ENCODE measurements at places on chromosomes 7 and 10. TPM values are rescaled to one million over a fixed set of nuclear protein-coding genes. Genes with fewer than 3 reads are reported as not detected.

The GPC2 gene
- total RNA-seq: 1.5 TPM

The GPR26 gene
- total RNA-seq: not detected

The DKK1 gene
- total RNA-seq: 18.4 TPM

The TET1 gene
- total RNA-seq: 3.0 TPM

The TUBB8 gene
- total RNA-seq: not detected

The NPTX2 gene
- total RNA-seq: under 0.01 TPM

The NFE2L3 gene
- total RNA-seq: 0.63 TPM

The FANK1 gene
- 8.5 TPM for total RNA-seq

The NSMCE4A gene
- 11.7 TPM for total RNA-seq

The GHRHR gene
- total RNA-seq: not detected

The RADIL gene
- total RNA-seq: 0.26 TPM

The SPOCK2 gene
- 2.0 TPM for total RNA-seq

The ITGB8 gene
- total RNA-seq: 51.7 TPM

The OR13A1 gene
- total RNA-seq: under 0.01 TPM

The KRIT1 gene
- total RNA-seq: 40.2 TPM

The PRF1 gene
- total RNA-seq: not detected

The ITPRID1 gene
- total RNA-seq: not detected

The OR2A1 gene
- total RNA-seq: not detected

The TLL2 gene
- total RNA-seq: under 0.01 TPM

The FOXI2 gene
- not detected for total RNA-seq

The OR2A5 gene
- not detected for total RNA-seq

The TRIL gene
- total RNA-seq: 2.1 TPM

The EBLN1 gene
- total RNA-seq: not detected

The CYP3A5 gene
- 3.1 TPM for total RNA-seq

The OGDHL gene
- total RNA-seq: 0.47 TPM

The PNLIP gene
- not detected for total RNA-seq

The PTPRE gene
- total RNA-seq: 0.52 TPM

The HOXA11 gene
- 0.16 TPM for total RNA-seq
